ENCODE measurements at places on chromosomes 1 and 21.

- no peak for DNase-seq
These were observed 211.1 kb downstream of the DUSP10 start for GRCh38 chr1:221530791-221531190.

DNA sequence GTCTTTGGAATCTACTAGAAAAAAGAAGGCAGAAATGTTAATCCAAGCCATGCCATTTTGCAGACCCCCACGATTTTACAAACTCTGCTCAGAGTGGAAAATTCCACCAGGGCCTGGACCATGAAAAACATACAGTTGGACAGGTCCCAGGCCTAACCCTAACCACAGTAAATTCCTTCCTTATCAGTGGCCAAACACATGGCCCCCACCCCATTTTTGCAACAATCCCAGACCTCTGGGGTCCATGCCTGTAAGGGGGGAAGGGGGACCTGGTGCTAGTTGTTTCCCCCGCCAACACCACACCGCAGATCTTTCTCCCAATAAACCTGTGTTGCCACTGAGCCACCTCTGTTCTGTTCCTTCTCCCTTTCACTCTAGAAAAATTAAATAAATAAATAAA is 1352.7 kb downstream of the AMY1C start:
- DNase-seq: no peak

- no peak for DNase-seq
These were observed 11.2 kb downstream of the IFT25 start for GRCh38 chr1:53934170-53934765.

GRCh38 chr1:20371883-20372282 is 81.2 kb downstream of the VWA5B1 start:
- DNase-seq: no peak

- no peak for DNase-seq
These were observed 221.9 kb downstream of the PBX1 start for GRCh38 chr1:164780863-164781262.

DNA sequence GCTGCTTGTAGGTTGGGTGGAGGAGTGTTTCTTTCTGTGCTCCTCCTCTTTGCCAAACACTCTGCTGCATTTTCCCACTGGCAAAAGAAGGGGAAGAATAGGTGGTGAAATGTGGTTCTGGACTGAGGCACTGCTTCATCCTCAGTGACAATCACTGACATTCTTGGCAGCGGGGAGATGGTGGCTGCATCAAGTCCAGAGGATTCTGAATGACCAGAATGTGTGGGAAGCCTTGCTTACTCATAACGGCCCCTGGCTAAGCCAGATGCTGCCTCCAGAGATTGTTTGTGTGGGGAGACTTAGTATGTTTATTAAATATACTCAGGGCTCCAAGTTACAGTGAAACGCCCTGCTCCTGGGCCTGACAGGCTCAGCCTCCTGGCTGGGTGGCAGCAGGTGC is 160.3 kb downstream of the CACNA1E start:
- no peak for DNase-seq

- no peak for DNase-seq
These were observed 147.5 kb downstream of the CASZ1 start for GRCh38 chr1:10648689-10649516.

DNA sequence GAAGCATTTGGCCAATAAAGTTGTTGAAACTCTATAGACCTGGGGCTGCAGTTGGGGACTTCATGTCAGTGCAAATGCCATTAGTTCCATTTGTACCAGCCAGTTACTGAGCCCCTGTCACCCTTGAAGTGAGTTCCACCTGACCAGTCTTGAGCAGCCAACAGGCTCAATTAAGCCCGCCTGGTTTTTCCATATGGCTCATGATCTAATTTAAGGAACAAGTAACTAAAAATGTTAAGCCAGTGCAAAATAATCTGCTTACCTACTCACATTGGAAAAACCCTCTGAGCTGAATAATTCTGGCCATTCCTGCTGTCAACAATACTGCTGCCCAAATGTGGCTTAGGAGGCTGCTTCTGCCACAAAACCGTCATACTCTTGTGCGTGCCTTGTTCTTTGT is 21.6 kb downstream of the NSUN4 start:
- DNase-seq: no peak

- DNase-seq: peak; percentile 41
These were observed 3.1 kb downstream of the ACAP3 start for GRCh38 chr1:1304331-1305299.

DNA sequence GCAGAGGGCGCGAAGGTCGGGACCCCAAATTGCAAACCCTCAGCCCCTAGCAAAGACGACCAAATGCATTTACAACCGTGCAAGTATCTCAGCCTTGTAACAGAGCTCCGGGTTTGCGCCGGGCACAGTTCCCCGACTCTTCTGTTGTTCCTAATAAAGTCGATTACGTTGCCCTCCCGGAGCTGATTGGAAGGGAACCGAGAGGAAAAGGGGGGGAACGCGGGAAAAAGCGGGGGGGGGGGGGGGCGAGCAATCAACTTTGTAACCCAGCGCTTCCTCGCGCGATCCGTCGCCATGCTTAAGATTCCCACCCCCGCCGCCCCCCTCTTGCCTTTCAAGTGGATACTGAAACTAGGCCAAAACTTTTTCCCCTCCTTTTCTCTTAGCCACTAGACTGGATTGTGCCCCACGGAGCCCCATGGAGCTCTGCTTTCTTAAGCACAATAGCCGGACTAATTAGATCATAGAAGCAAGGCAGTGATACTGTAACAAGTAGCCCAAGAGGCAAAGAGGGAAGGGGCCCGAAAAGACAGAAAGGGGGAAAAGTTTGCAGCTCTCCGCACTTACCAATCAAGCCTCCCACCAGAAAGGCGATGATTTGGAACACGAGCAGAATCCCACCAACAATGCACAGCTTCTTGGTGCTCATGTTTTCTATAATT is 565 bp downstream of the WLS start:
- no peak for DNase-seq

DNA sequence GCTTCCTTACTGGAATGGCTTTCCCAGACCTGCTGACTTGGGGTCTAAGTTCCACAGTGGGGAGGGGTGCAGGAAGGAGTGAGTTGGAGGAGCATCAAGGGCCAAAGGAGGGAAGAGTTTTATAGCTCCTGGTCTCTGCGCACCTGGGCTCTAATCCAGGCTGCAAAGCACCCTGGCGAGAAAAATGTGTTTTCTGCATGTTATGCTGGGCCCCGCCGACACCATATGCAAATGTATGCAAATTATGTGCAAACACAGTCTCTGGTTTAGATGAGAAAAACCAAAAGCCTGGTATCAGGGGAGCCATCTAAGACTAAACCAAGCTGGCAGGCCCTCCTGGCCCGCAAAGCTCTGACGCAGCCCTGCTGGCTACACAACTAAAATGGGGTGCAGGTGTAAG is 95.0 kb downstream of the VWA5B1 start:
- DNase-seq: no peak

GRCh38 chr1:229629261-229629660 is 3.2 kb downstream of the URB2 start:
- no peak for DNase-seq

DNA sequence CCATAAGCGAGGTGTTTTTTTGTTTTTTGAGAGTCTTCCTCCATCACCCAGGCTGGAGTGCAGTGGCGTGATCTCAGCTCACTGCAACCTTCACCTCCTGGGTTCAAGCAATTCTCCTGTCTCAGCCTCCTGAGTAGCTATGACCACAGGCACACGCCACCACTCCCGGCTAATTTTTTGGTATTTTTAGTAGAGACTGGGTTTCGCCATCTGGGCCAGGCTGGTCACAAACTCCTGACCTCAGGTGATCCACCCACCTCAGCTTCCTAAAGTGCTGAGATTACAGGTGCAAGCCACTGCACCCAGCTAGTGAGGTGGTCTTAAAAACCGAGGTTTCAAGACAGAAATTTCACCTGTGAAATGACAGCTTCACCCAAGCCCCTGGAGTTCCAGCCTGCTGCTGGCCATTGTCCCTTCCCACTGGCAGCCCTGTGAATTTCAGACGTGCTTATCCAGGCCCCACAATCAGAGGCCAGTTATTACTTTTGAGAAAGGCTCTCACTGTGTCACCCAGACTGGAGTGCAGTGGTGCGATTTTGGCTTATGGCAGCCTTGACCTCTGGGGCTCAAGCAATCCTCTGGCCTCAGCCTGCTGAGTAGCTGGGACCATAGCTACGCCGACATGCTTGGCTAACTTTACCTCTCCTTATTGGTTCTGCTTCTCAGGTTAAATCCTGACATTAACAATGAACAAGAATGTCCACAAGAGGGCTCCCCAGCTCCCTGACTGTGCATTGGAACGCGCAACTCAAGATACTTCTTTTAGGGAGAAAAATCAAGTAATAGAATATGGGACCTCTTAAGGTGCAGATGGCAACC is 19.4 kb downstream of the ENO1 start:
- DNase-seq: no peak

DNA sequence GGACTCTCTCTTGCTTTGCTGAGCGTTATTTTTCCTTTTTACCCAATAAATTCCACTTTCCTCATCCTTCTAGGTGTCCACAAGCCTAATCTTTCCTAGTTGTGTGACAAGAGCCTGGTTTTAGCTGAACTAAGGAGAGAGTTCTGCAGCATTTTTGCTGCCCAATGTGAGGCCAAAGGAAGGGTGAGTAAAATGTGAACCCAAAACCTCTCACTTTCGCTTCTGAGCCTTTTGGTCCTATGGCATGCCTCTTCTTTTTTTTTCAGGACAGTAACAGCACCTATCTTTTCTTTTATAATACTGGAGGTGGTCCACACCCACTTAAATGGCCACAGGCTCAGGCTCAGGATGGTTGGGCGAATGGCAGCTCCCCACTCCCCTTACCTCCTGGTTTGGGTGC is 111.1 kb downstream of the COP1 start:
- DNase-seq: no peak

GRCh38 chr1:209900734-209901133 is 37.3 kb upstream of the SYT14 start:
- DNase-seq: no peak

- no peak for DNase-seq
These were observed 45.8 kb upstream of the NTPCR start for GRCh38 chr1:232904566-232904965.

DNA sequence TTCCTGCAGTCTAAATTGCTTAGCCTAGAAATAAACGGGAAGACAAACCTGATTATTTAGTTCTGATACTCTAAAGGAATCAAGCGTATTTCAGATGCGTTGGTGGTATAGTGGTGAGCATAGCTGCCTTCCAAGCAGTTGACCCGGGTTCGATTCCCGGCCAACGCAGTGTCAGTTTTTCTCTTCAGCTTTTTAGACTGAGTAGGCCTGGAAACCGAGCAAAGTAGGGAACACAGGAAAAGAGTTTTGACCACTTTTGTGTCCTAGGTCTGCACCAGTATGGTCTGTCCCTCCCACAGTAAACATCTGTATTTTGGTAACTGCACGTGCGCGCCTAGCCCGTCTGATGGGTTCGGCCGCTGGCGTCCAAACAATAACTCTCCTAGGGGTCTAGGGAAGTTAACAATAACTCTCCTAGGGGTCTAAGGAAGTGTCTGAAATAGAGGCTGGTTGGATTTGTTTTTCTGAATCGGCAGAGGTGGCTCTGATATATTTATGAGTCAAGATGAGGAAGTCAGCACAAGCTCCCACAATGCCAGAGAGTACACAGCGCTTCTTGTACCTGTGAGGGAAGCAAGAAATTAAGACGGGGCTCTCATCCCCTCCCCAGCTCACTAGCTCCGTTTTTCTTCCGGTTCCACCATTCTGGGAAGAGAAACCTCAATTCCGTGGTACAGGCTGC is 15.6 kb upstream of the HJV start:
- DNase-seq: peak; percentile 29

- DNase-seq: no peak
These were observed 35.6 kb upstream of the ERG start for GRCh38 chr21:38533887-38534286.

GRCh38 chr21:15682977-15683376 is 46.8 kb upstream of the USP25 start:
- DNase-seq: no peak

- DNase-seq: no peak
These were observed 88.9 kb upstream of the PPP2R5A start for GRCh38 chr1:212196355-212196754.

DNA sequence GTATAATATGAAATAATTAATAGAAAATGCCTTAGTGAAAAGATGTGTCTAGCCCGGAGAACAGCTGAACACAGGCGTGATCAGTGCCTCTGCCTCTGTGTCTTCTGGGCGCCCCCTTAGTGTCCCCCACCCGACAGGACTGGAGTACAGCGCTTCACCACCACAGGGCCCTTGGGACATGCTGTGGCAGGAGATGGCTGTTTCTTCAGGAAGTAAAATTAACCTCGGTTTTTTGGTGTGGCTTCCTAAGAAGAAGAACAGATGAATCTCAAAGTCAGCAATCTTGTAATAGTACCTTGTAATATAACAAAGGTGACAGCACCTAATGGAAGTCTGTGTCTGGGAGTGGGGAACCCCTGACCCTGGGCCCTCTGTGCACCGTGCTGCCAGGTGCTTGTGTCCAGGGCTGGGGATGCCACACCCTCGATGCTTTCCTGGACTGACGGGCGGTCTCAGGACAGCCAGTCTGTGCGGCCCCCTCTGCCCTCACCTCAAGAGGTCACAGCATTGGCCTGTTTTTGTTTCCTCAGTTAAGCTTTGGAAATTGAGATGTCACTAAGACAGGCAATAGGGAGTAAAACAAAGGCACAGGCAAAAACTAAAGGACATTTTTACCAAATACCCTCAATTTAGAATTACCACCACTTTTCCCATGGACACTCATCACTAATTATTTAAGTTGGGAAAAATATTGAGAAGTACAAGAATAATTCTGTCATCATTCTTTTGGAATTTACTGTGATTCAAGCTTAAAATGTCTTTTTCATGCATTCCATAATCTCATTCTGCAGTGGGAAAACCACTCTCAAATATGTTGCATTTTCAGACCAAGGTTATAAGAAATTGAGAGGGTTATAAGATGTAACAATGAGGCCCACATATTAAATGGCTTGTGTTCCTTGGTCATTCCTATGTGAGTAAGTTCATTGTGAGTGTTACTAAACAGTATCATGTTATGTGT is 79.3 kb downstream of the ADARB1 start:
- no peak for DNase-seq

DNA sequence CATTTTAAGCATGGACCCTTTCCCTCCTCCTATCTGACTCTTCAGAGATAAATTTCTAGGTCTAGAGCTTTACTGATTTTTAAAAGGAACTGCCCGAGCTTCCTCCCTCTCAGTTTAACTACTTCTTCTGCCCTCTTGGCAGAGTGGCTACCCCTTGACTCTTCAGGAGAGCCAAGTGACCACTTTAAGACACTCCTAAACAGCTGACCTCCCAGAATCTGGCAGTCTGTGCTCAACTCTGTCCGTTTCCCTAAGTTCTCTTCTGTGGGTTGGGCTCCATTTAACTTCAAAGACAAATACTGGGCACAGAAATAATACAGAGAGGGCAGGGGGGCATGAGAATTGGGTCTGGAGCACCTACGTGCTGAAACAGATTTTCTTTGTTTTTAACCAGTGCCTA is 196.3 kb upstream of the FOXD3 start:
- no peak for DNase-seq

All from NCI-H1436 treated with DMSO at 0.1 percent for 48 hours (cell line).